Amniotic stem cell (primary cell): ENCODE measurements at places on chromosomes 3 and 15.
A peak's percentile ranks its signal among the peaks of the same experiment; 100 is the strongest.

GRCh38 chr3:86563400-86563970 is 427.5 kb downstream of the VGLL3 start:
- DNase-seq: peak; percentile 46

DNA sequence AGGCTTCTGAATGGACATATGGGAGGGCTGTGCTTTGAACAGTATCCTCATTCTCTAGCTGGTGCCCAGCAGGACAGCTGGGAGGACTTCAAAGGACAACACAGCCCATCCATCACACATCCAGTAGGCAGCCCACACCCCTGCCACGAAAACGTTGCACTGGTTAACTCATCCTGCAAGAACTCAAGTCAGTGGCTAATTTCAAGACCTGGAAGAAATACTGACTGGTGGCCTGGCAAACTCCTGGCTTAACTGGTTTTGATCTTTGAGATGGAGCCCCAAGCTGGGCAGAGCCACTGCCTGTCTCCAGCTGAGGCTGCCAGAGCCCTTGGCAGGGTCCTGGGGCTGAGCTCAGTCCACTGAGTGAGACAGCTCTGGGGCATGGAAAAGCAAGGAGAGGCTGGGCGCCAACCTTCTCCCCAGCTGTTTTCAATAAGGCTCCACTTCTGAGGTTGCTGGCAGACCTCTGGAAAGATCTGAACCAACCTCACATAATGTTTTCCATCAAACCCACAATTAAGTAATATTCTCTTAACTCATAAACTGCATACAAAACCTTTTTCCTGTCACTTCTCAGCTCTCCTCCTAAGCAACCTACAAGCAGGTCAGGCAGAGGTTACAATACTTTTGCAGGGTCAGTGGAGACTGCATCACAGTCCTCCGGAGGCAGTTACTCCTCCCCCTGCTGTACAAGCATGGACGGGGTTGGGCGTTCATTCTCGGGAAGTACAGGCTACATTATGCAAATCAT is 110.3 kb downstream of the MYLK start:
- peak; percentile 31 for DNase-seq

DNA sequence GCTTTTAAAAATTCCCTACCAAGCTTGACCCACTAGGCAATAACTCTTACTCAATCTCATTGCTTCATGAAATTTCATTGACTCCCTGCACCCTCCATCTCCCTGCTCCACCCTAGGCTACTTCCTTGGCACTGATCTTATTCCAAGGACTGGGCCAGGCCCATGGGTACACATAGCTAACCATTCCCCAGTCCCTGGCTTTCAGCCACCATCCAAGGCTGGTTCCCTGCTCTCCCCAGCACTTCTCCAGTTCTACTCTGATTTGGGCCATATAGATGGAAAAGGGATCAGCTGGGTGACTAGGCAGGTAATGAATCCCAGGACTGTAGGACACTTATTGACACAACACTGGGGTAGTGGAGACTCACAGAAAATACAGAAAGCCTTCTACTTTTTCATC is 88.1 kb upstream of the NEO1 start:
- no peak for DNase-seq

DNA sequence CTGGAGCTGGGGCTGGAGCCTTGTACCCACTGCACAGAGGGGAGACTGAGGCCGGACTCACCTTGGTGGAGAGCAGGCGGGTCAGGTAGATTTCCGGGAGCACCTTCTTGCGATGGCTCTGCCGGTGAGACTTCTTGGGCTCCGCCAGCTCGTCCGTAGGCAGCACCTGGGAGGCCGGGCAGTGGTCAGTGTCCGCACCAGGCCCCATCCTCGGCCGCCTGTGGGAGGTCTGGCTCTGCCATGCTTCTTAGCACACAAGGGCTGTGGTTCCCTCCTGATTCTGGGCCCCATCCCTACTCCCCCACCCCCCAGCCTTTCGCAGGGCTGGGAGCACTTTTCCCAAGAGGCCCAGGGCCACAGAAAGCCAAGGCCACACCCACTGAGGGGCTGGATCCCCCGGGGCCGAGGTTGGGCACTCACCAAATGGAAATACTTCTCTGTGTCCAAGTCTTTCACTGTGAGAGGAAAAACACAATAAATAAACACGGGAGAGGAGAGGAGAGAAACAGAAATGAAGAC is 17.4 kb downstream of the H1-8 start:
- no peak for DNase-seq

GRCh38 chr3:33165372-33165771 is 51.6 kb downstream of the CRTAP start:
- DNase-seq: no peak

- no peak for DNase-seq
Observed at GRCh38 chr3:176120507-176120906, 1076.8 kb downstream of the TBL1XR1 start.

DNA sequence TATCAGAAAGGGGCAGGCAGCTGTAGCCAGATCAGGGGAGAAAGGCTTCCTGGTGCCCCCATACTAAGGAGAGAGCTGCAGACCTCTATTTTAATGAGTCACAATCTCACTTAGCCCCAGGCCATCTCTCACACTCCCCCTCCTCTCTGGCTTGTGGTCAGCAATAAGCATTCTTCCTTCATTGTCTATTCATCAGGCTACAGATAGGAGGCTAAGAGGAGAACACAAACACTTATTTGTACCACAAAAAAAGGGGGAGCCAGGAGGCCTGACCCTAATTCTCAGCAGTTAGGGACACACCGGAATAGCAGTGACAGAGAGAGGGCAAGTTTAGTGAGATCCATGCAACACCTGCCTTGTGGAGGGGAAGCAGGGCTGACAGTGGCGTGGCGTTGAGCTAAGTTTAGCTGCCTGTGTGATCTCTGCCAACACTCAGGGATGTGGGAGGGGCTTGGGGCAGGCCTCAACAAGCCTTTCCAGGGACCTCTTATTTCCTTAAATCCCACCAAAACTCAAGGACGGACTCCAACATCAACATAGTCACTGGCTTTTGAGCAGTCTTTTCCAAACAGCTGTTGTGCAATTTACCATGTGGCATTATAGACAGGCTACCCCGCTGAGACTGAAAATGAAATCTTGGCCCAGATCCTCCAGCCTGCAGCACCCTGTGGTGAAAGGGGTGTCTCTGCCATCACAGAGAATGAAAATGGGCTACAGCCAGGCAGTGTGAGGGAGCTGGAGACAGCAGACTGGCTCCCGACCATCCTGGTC is 191.9 kb upstream of the TSC22D2 start:
- DNase-seq: peak; percentile 26

DNA sequence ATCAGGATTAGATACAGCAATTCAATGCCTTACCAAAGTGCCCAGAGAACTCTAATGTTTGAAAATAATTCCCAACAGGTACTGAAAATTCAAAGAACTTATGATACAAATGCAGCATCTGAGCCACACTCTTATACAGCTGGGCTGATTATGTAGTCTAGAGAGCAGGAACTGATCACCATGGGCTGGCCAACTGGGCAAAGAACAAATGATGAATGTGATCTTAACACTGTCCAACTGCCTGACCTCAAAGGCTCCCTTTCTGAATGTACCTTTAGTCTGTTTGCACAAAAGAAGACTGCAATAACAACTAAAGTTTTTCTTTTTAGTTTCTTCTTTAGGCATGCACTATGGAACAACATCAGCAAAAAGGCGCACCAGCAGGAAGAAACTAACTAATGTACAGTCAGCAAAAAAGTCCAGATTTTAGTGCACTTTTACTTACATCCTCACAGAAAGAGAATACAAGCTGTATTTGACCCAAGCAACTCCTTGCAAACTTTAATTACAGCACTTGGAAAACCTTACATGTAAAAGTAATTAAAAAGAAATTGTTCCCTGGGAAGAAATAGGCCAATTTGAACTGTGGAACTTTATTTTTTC is 1095.1 kb downstream of the IGSF11 start:
- DNase-seq: no peak

DNA sequence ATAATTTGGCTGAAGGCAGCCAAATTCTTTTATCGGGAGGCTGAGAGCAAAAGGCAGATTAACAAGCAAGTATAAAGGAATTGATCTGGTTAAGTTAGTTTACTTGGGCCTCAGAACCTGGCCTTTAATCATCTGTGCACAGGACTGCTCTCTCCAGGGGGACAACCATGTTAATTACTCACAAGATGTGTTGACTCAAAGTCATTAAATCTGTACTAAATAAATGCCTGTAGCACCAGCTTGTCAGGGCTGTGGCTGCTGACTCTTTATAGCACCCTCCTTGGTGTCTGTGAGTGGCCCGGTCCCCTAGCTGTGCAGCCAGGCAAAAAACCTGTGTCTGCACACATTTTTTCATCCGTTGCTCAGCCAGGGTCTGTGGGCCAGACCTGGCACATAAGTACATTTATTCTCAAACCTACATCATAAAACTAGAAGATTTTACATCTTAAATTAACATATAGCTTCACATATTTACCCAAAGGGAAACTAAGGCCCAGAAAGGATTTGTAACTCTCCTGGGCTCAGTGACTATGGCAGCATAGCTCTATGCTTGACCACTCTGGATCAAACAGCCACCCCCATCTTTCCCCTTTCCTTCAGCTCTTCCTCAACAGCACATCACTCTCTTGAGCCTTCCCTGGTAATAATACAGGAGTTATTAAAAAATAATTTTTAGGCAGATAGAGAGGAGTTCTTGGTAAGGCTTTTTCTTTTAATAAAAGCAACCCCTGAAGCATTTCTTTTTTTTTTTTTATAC is 51.4 kb downstream of the NCEH1 start:
- DNase-seq: no peak

GRCh38 chr15:89195836-89196235 is 25.5 kb downstream of the RLBP1 start:
- no peak for DNase-seq

- DNase-seq: no peak
Observed at GRCh38 chr3:108125550-108126071, 34.8 kb upstream of the CD47 start.

GRCh38 chr15:63449731-63450130 is 54.7 kb upstream of the USP3 start:
- no peak for DNase-seq

DNA sequence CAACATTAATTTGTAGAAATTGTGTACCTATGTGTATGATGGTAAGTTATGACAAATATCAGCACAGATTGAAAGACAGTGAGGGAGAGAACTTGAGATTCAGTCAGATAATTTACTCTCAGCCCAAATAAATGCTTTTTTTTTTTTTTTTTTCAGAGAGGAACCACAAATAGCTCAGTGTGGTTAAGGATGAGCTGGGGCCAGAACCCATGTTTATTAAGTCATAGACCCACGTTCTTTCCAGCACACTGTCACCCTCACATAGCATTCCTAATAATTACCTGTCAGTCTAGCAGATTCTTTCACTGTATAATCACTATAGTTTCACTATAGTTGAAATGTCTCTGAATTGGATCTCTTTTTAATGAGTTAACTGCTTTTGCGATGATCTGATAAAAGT is 246.1 kb downstream of the ZIC1 start:
- no peak for DNase-seq

DNA sequence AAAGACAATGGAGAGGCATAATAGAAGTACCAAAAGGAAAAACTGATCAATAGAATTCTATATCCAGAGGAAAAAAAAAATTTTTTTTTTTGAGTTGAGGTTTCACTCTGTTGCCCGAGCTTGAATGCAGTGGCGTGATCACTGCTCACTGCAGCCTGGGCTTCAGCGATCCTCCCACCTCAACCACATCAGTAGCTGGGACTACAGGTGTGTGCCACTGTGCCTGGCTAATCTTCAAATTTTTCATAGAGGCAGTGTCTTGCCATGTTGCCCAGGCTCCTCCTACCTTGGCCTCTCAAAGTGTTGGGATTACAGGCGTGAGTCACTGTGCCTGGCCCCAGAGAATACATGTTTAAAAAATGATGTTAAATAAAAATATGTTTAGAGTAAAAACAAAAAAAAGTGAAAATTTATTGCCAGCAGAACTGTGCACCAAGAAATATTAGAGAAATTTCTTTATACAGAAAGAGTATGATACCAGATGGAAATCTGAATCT is 154.3 kb upstream of the ZBTB20 start:
- DNase-seq: no peak

GRCh38 chr3:149647812-149648211 is 10.0 kb downstream of the WWTR1 start:
- no peak for DNase-seq

DNA sequence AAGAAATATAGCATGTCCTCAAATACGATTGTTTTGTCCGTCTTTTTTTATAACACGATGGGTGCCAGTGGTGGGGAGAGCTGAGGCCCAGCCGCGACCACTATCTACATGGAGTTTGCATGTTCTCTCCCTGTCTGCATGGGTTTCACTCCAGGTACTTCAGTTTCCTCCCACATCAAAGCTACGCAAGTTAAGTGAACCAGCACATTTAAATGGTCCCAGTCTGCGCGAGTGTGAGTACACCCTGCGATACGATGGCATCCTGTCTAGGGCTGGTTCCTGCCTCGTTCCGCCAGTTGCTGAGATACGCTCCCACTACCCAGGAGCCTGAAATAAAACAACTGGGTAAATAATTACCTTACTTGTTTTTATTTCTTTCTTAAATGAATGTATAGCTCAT is 40.6 kb downstream of the ATP13A3 start:
- no peak for DNase-seq

DNA sequence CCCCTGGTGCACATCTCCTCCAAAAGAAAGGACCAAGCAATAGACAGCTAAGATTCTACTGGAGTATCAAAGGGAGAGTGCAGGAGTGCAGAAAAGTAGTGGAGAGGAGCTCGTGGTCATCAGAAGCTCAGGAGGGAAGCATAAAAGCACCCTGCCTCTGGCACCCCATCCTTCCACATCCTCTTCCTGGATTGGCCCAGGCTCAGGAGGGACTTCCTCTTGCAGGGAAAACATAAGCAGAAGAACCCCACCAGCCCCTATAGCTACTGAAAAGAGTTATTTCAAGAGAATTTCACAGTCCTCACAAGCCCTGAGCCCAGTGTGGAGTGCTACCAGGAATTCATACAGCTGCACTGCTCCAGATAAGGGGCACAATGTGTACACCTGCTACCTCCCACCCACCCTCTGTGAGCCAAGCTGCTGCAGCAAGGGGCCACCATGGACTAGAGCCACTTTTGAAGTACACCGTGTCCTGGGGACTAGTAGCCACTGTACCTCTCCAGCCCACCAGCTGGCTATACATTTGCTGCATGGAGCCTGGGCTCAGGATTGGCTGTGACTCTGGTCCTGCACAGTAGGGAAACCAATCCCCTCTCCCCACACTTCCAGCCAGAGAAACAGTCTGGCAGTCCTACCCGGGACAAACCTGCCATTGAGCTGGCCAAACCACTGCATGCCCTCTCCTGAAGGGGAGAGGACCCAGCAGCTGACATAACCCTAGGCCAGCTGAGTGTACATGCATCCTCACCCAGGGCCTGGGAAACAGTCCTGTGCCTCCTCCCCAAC is 43.0 kb downstream of the CD200R1 start:
- DNase-seq: no peak

DNA sequence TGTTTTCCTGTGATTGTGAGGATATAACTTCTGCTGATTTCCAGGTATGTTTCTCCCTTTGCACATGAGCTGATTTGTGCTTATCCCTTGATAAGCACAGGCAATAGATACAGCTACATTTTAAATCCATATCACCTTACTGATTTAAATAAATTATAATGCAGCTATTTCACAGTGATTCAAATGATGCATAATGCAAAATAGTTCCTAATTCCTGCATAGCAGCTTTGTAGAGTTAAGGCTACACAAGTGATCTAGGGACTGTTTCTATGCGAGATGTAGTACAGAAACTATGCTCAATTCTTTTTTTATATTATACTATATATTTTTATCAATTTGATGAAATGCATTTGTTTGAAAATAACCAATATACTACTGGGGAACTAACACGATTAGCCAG is 334.2 kb downstream of the LRTM1 start:
- DNase-seq: no peak

- no peak for DNase-seq
Observed at GRCh38 chr15:80733460-80733859, 38.4 kb downstream of the ABHD17C start.

- peak; percentile 85 for DNase-seq
Observed at GRCh38 chr3:127002195-127003174, 19.6 kb downstream of the PLXNA1 start.

GRCh38 chr3:43378066-43378935 is 92.0 kb downstream of the SNRK start:
- DNase-seq: peak; percentile 3
